ENCODE measurements at places on chromosomes 2 and 18.

- no peak for DNase-seq
Observed at GRCh38 chr2:207704078-207704477, 7.4 kb upstream of the CCNYL1 start.

- no peak for DNase-seq
Observed at GRCh38 chr2:146806364-146807005, 1038.3 kb upstream of the ACVR2A start.

DNA sequence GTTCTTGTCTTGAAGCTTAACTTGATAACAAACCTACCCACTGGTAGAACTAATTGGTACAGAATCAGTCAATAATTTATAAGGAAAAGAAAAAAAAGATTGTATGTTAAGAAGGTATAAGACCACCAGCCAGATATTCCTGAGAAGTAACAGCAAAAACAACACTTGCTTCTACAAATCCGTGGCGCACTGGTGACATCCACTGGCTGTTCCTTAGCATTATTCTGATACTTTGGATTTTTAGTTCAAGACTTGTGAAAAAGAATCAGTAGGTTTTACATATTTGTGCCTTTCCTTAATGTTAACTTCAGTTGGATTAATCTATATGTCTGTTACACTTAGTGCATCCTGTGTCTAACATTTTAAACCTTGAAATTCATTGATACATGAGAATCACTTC is 141.8 kb downstream of the GRB14 start:
- DNase-seq: no peak

DNA sequence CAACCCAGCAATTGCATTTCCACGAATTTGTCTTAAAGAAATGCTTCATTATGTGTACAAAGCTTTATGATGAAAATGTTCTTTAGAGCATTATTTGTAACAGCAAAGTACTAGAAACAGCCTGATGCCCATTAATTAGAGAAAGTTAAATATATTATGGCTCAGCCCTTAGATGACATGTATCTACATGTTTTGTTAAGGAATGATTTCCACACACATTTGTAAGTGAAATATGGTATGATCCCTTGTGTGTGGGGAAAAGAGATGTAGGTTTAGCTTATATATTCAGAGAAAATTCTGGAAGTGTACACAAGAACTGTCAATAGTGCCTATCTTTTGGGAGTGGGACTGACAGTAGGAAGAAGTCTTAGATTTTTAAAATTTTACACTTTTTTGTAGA is 3.8 kb upstream of the PTPN4 start:
- DNase-seq: no peak

DNA sequence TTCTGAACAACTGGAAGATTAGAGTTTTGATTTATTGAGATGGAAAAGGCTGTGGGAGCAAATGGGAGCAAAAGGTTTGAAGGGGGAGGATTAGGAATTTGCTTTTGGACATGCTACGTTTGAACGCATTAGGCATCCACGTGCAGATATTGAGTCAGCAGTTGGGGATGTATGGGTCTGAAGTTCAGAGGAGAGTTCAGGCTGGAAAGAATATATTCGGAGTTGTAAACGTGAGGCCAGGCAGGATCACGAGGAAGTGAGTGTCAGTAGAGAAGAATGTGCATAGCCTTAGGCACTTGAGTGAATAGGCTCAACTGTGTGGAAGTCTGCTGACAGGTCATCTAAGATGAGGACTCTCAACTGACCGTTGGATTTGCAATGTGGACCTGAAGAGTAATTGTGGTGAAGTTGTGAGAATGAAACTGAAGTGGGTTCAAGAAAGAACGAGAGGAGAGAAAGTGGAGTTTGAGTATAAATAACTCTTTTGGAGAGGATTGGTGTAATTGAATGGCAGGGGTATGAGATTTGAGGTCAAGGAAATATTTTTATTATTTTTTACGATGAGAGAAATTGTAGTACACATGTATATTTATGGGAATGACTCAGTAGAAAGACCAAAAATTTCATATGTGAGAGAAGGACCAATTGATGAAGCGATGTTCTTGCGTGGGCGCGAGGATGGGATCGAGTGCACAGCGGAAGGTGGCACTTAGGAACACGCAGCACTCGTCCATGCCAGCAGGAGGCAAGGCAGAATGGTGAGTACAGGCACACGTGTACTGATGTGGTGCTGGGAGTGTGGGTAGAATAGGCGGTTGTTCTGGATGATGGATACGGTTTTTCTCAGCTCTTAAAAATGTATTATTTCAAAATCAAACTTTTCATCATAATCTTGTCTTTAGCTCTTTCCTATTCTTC is 40.5 kb upstream of the POLE4 start:
- no peak for DNase-seq

GRCh38 chr2:237558961-237559641 is 7.3 kb upstream of the PRLH start:
- DNase-seq: no peak

DNA sequence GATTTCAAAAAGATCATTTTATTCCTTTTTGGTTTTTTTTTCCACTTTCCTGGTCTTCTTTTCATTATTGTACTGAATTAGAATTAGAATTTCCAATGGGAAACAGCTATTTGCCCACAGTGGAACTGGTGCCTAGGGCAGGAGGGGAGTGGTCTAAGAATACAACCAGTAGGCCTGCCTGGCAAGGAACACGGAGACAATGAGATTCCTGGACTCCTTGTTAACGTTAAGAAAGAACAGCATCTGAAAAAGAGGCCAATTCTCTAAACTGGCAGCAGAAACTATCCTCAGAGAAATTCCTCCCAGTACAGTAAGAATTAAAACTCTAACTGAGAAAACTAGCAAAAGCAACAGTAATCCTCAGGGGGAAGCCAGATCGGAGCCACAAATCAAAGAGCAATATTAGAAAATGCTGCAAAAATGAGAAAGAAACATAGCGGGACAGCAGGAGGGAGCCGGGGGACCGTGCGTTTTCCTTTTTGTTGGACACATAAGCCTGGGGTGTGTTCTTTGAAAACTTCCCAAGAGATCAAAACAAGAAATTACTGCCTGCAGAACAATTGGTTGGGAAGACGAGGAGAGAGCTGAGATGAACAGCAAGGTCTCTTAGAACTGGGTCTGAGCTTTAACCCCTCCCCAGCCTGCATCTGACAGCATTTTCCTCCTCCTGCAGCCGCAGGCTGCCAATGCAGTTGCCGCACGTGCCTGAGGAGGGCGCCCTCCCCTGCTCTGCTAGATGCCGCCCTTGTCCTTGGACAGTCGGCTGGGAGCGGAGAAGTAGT is 776.0 kb downstream of the TSN start:
- DNase-seq: no peak

DNA sequence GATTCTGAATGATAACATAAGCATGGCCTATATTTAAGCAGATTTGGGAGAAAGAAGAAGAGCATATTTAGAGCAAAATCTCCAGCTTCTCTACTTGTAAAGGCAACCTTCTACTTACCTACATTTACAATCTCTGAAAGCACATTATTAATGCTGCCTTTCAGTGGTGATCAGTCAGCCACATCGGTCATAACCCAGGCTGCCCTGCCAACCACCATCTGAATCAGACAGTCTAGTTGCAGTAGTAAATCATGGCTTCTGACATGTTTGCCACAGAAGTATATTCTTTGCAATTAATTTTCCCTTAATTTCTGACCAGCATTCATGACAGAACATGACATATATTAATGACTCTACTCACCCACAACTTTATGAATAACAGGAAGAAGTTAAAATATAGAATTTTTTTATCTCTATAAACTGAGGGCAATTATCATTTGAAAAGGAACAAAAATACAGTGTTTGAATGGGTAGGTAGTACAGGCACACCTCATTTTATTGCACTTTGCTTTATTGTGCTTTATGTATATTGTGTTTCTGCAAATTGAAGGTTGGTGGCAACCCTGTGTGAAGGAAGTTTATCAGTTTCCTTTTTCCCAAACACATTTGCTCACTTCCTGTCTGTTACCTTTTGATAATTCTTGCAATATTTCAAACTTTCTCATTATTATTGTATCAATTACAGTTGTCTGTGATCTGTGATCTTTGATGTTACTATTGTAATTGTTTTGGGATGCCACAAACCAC is 531.6 kb upstream of the CHAC2 start:
- DNase-seq: no peak

DNA sequence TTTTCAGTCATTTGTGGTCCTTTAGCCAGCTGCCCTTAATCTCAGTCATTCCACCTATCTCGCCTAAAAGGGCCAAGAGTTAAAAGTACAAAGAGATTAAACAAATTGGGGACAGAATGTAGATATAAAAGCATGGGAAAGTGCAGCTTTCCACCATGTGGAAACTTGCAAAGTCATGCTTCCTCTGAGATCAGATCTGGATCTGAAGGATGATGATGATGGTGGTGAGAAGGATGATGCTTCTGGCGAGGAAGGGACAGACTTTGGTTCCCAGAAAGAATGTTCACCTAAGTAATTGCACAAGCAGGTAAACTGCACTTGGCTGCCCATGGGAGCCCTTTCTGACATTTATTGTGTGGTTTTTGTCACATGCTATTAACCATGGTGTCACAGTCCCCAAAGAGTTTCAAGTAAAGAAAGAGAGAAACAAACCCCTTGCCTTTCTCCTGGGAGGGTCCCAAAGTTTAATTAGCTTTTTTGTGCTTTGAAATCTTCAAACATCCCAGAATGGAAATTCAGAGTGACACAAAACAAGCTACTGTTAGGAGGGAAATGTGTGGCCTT is 34.7 kb downstream of the KLF7 start:
- DNase-seq: no peak

DNA sequence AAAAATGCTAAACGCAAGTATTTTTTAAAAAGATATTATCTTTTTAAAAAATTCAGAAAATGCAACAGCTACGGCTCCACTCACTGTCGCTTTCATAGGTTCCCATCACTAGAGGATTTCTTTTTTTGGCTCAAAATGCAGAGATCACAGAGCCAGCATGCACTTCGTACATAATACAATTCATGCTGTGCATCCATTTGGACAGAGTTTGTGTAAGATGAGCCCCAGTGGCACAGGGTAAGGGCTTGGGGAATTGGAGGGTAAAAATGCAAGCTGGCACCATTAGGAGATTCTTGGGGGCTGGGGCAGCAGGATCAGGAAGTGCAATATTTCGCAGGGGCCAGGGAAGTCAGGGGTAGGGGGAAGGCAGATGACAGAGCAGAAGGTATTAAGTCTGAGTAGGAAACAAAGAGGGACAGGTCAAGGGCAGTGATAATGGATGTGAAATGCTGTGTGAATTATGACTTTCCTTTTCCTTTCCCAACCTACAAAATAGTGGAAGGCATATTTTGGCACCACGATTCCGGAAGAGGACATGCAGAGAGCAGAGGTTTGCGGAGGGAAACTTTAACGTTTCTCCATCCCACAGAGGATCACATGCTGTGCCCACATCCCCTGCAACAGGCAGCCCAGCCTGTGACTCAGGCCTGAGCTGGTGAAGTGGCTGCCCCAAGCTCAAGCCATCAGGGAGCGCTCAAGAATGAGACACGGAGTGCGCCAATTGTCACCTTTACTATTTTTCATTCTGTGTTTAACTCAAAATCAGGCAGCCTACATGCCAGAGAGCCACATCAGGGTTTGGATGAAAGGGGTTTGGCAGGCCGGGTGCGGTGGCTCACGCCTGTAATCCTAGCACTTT is 4.7 kb downstream of the CAPG start:
- DNase-seq: no peak

GRCh38 chr2:108215794-108216211 is 24.0 kb upstream of the SULT1C3 start:
- no peak for DNase-seq

DNA sequence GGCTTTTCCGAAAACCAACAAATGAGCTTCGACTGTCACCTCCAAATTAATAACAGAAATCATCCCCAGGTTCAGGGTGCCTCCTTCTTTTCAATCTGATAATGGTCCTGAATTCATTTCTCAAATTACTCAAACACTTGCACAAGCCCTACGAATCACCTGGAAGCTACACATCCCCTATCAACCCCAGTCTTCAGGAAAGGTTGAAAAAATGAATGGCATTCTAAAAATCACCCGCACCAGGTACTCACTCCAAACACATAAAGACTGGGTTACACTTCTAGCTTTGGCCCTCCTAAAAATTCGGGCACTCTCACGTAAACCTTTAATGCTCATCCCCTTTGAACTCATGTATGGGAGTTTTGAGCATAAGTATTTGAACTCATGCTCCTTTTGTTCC is 23.9 kb downstream of the EIF2AK2 start:
- no peak for DNase-seq

GRCh38 chr2:105399207-105399861 is 483 bp upstream of the FHL2 start:
- DNase-seq: no peak

GRCh38 chr2:101114268-101114783 is 36.9 kb downstream of the TBC1D8 start:
- no peak for DNase-seq

DNA sequence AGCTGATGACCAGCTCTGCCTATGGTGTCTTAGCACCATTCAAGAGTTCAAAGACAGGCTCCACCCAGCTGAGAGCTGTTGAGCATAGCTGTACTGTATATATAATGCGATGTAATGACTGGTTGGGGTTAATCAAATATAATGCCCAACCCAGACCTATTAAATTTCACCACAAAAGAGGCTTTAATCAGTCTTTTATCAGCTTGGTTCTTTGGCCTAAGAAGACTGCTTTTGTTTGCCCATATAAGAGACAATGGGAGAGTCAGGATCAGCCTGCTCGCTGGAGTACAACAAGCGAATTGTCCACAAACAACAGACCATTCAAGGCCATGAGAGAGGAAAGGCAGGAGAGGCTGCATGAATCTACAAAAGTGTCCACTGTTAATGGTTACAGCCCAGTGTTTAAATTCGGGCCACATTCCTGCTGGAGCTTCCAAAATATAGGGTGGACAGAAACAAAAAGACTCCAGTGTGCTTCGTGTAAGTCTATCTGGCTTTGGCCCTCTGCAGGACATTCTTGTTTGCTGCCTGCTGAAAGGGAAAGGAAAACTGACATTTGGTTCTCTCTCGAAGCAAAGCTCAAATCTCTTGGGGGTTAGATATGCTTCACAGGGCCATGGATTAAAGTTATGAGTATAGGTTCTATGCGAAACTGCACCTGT is 299.0 kb upstream of the FBXO11 start:
- no peak for DNase-seq

DNA sequence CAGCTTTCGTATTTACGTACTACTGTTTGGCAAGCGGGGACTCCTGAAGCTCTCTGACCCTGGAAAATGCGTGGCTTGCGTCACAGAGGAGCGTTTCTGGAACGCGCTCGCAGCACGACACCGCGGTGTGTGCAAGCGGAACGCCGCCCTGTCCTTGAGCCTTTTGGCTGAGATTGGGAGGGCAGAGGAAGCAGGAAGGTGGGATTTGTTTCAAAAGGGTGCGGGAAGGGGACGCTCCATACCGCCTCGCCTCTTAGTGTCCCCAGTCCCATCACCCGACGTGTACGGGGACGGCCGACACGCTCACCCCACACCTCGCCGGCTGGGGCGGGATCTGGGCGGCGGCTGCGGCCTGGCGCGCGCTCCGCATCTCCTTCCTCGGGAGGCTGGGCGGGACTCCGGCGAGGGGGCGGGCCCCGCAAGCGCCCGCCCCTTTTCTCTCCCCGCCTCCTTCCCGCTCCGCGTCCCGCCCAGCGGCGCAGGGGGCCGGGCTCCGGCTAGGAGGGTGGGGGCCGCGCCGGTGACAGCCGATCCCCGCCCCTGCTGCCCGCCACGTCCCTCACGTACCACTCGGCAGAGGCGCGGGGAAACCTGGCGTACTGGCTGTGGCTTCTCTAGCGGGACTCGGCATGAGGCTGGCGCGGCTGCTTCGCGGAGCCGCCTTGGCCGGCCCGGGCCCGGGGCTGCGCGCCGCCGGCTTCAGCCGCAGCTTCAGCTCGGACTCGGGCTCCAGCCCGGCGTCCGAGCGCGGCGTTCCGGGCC is at the start of gene PDK1:
PDK1 (plus strand) TSS at position 569 of the 762 bp plus-strand sequence; CDS start at position 630, 61 bp downstream.
- peak; percentile 90 for DNase-seq

- DNase-seq: no peak
Observed at GRCh38 chr2:196660244-196660643, 20.7 kb downstream of the CCDC150 start.
